ENCODE measurements at places on chromosomes 4 and X.
A peak's percentile ranks its signal among the peaks of the same experiment; 100 is the strongest.

DNA sequence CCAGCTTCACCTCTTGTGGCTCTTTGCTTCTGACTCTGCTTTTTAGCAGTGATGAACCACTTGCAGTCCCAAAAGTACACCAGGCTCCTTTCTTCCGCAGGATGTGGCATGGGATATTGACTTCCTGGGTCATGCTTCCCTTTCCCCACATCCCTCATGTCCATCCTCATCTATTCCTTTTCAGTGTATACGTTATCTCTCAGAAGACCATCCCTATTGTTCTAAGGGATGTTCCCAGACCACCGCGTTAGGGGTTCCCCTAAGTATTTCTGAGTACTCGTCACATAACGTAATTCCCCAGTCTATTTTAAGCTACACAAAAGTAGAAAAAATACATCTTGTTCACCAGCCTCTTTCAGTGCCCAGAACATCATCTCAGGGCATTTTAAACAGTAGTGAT is 71.1 kb upstream of the NLGN4X start:
- DNase-seq = no peak

DNA sequence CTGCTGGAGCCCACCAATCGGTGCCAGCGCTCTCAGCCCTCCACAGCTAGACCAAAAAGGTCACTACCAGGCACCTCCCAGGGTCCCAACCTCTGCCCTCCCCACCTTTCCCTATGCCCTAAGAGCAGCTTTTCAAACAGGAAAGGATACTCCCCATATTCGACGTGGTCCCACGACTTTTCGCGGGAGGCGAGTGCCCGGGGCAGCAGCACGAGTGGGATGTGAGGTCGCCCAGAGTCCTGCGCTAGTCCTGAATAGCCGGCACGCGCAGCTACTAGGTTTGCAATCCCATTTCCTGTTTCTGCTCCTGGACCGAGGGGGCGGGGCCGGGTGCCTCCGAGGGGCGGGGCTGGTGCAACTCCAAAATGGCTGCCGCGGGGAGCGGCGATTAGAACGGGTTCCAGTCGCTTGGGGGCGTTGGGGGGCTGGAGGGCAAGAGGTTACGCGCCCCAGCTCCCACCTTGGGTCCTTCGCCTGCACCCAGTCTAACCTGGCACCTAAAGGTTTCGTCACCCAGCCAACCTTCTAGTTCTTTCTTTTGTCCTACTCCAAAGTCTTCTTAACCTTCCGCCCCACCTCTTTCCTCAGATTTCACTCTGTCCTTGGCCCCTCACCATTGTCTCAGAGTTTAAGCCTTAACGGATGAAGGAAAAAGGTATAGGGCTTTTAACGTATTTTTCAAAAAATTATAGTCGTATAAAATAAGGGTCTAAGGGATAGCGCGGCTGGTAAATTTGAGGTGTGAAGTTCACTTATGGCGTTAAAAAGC is 85.0 kb upstream of the TENT5D start:
- DNase-seq = peak; percentile 91

GRCh38 chrX:68897118-68897945 is 68.5 kb downstream of the EFNB1 start:
- no peak for DNase-seq

DNA sequence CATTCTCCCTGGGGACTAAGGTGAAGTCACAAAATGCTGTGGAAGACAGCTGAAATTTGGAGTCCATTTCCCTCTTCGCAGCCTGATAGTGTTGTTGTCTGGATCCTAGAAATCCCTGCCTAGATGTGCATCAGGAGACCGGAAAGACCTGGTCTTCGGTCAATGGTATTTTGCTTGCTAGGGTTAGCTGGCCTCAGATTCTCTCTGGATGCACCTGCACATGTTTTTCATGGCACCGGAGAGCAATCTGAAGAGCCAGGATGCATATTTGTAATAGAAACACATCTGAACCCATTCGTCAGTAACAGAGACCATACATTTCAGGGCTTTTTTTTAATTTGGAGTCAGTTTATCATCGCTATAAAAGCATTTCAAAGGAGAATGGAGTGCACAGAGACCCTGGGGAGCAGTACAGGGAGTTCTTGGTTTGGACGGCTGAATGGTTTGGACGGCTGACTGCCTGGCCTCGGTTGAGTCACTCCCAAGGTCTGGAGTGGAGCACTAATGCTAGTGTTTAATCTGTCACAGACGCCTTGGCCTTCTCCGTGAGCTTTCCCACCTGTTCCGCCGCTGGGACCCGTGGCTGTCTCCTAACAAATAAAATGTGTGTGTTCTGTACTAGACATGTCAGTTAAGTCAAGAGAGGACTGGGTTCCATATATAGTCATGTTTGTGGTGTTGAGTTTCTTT is 7.5 kb upstream of the PDLIM3 start:
- no peak for DNase-seq

GRCh38 chrX:151983186-151983585 is 8.7 kb upstream of the GABRE start:
- DNase-seq = no peak

DNA sequence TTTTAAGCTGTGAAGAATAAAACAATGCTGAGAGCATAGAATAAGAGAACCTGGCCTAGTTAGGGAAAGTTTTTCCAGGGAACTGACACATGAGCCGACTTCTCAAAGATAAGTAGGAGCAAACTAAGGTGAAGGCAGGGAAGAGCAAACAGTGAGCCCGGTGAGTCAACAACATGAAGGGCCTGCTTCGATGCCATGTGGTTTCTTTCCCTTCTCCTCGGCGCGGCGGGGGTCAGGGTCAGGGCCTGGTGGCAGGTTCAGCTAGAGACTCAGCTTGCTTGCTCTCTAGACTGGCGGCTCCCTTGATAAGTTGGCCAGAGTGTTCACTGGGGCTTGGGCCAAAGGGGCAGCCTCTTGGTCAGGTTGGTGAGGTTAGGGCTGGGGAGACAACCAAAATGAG is 81.1 kb downstream of the DLG3 start:
- DNase-seq = peak; percentile 92

DNA sequence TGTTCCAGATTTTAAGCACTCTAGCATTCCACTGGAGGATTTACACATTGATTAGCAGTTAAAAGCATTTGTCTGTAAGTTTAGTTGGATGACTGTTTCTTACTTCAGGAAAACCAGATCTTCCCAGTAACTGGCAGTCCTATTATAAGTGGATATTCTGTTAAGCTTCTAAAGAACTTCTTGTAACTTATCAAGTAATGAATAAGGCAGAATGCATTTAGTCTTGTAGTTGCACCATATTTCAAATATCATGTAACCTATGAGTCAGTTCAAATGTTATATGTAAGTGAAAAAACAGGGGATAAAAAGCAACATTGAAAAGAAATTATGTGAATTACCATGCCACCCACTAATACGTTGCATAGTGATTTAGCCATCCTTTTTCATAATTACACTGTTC is 30.2 kb upstream of the TENM3 start:
- no peak for DNase-seq

GRCh38 chr4:15891312-15891711 is 47.2 kb downstream of the FGFBP1 start:
- DNase-seq = no peak

- DNase-seq = no peak
Observed at GRCh38 chrX:110308220-110308619, 9.7 kb downstream of the AMMECR1 start.

GRCh38 chr4:16157609-16158503 is 68.4 kb downstream of the TAPT1 start:
- DNase-seq = no peak

GRCh38 chr4:15075875-15076274 is 73.6 kb downstream of the CPEB2 start:
- peak; percentile 23 for DNase-seq

- DNase-seq = no peak
Observed at GRCh38 chrX:41596596-41596995, 92.2 kb upstream of the GPR34 start.

- no peak for DNase-seq
Observed at GRCh38 chr4:40723728-40724127, 26.0 kb upstream of the NSUN7 start.

GRCh38 chr4:137956256-137956655 is 285.9 kb downstream of the SLC7A11 start:
- no peak for DNase-seq

GRCh38 chrX:31228415-31228832 is 156.6 kb upstream of the FTHL17 start:
- no peak for DNase-seq

- no peak for DNase-seq
Observed at GRCh38 chrX:118780509-118780908, 43.1 kb upstream of the ZCCHC12 start.

- peak; percentile 13 for DNase-seq
Observed at GRCh38 chrX:124328765-124329164, 3.7 kb upstream of the TEX13D start.

- DNase-seq = peak; percentile 24
Observed at GRCh38 chr4:32135642-32136041, 1415.5 kb downstream of the PCDH7 start.

DNA sequence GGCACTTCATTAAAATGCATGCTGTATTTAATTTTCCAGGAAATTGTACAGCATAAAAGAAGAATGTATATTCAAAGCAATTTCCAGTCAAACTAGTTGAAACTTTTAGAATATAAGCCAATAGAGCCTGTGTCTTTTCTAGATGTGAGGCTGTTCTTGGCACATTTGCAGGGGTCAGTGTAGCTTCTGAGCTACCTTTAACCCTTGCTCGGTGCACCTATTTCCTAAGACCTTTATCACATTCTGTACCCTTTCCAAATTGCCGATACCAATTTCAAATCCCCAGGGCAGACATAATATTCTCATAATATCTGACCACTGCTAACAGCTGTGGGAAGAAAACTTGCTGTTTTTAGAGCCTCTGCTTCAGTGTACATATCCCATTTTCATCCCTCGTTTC is 43.2 kb downstream of the DCAF8L2 start:
- no peak for DNase-seq

GRCh38 chr4:140837736-140838135 is 81.6 kb upstream of the TBC1D9 start:
- DNase-seq = no peak

DNA sequence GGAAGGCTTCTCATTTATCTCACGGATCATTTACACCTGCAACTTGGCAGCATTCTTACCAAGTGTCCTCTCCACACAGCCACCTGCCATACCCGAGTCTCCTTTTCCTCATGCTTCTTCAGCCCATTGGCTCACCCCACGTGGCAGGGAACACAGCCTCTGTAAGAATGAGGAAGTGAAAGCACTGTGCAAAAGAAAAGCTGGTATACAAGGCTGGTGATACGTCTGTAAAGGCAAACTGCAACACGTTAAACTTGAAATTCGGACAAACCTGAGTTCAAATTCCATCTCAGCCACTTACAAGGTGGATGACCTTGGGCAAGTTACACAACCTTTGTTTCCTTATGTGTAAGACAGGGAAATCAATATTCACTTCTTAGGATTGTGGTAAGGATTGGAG is 164.0 kb upstream of the RASGEF1B start:
- peak; percentile 88 for DNase-seq

GRCh38 chr4:121676345-121677075 is 20.3 kb downstream of the ANXA5 start:
- no peak for DNase-seq

DNA sequence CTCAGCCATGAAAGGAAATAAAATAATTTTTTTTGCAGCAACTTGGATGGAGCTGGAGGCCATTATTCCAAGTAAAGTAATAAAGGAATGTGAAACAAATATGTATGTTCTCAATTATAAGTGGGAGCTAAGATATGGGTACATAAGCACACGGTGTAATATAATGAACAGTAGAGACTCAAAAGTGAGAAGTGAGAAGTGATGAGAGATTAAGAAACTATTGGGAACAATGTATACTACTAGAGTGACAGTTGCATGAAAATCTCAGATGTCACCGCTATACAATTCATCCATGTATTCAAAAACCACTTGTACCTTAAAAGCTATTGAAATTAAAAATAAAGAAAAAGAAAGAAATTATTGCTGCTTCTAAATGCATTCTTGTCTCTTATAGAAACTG is 182.9 kb upstream of the TACR3 start:
- no peak for DNase-seq

GRCh38 chr4:1499465-1499864 is 93.2 kb upstream of the NKX1-1 start:
- no peak for DNase-seq

DNA sequence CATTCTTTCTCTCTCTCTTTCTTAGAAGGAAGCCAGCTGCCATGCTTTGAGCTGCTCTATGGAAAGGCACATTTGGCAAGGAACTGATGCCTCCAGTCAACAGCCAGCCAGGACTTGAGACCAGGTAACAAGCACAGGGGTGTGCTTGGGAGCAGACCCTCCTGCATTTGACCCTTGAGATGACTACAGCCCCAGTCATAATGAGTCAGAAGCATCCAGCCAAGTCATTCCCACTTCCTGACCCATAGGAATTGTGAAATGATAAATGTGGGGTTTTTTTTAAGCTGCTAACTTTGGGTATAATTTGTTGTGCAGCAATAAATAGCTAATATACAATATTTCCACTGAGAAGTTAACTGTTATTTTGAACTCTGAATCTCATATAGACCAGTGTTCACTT is 446.9 kb downstream of the GRXCR1 start:
- DNase-seq = no peak

- DNase-seq = no peak
Observed at GRCh38 chr4:60619531-60620305, 580.4 kb upstream of the ADGRL3 start.

- peak; percentile 22 for DNase-seq
Observed at GRCh38 chr4:142535009-142535408, 311.1 kb downstream of the INPP4B start.

GRCh38 chr4:8296491-8296890 is 26.9 kb downstream of the HTRA3 start:
- no peak for DNase-seq

DNA sequence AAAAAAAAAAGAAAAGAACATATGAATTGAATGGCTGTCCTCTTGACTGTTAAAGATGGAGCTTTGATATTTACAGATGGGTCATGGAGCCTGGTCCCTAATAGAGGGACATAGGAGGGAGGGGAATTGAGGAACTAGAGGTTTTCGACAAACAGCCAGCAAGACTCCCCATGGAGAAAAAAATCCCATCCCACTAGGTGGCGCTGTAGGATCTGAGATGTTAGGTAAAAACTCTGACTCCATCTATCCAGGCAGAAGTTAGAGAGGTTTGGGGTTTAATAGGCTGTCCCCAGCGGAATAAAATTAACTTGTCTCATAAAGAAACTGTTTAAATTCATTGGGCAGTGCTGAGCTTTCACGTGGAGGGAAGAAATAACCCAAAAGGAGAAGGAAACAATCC is 45.9 kb downstream of the HMGB2 start:
- DNase-seq = peak; percentile 61

DNA sequence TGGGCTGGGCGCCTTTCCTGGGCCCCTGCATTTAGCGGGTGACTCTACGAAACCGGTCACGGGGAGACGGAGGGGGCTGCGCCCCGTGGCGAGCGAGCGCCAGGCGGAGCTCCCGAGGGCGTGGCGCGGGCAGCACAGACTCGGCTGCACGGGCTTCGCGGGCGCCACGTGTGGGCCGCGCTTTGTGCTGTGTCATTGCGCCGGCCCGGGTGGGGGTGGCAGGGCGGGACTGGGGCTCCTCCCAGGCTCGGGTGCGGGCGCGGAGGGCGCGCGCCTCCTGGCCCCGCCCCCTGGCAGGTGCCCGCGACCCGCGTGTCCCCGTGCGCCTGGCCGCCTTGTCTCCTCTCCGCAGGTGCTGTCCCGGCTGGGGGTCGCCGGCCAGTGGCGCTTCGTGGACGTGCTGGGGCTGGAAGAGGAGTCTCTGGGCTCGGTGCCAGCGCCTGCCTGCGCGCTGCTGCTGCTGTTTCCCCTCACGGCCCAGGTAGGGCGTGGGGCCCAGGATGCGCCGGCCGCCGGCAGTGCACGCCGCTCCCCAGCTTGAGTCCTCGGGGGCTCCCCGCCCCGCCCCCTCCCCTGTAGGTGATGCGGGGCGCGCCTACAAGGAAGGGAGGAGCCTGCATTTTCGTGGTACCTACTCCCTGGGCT is 651 bp downstream of the UCHL1 start:
- peak; percentile 97 for DNase-seq
